Activated gamma-delta T cell treated with anti-CD3 and anti-CD28 coated beads, Interleukin-2, amount 50 U/mL, for 16 hours (primary cell): ENCODE measurements at places on chromosomes 11 and 22.

DNA sequence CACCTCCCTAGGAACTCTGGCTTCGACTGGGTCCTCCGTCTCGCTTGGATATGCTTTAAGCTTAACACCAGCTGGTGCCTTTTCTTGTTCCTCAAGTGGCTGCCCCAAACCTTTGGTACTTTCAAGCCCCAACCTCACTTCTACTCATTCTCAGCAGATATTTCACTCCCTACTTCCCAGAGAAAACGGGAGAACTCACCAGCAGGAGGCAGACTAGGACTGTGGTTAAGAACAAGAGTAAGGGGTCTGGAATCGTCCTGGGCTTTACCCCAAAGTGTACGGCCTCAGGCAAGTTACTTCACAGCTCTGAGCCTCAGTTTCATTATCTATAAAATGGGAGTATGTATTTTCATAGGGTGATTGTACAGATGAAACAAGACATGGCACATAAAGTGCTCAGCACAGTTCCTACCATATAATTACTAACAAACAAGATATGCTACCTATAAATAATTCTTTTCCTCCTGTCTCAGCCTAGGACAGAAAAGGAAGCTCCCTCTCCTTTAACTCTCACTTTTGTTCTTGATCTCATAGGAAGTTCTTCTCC lies 37.8 kb downstream of the PAMR1 start:
- DNase-seq = no peak

DNA sequence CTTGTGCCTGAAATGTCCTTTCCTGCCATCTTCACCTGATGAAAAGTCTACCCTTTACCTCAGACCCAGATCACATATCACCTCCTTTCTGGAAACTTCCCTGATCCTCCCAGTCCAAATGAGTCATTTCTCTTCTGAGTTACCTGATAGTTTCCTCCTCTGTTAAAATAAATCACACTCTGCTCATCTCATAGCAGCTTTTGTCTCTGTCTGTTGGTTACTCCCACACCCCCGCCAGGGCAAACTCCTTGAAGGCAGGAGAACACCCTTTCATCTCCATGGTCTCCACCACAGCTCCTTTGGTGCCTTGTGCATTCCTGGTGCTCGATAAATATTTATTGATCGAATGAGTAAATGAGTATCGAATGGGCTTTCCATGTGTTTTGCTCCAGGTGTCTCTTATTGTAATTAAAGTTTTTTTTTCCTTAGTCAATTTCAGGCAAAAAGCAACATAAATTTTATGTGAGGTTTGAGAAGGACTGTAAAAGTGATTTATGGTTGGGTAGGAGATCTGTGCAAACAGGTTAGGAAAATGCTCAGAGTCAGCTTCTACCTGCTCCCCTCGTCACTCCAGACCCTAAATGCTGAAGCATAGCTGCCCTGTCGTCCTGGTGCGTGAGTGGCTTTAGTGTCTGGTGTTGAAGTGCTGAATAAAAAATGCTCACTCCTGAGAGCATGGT lies 178.2 kb downstream of the GRIK4 start:
- DNase-seq = no peak

GRCh38 chr11:94030059-94030458 lies 8.9 kb downstream of the HEPHL1 start:
- no peak for DNase-seq

DNA sequence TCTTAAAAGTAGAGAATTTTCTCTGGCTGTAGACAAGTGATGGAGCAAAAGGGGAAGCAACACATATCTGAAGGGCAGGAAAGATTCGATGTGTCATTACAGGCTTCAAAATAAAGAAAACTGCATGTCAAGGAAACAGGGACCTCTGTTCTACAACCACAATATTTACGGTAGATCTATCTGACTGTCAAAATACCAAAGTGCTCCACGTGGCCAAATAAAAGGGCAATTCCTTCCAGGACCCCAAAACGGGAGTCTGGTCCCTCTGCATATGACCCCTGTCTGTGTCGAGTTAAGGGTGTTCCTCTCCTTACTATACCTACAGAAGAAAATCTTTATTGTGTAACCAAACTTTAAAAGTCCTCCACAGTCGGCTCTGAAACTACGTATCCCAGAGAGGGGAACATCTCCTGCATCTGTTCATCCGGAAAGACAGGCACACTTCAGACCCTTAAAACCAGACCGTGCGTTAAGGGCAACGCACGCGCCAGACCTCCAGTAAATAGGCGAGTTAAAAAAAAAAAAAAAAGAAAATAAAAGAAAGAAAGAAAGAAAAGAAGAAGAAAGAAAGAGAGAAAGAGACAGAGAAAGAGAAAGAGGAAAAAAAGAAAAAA lies 756 bp downstream of the CLNS1A start:
- DNase-seq = no peak
